ENCODE measurements at places on chromosomes 7 and 10. TPM values are rescaled to one million over a fixed set of nuclear protein-coding genes. Genes with fewer than 3 reads are reported as not detected.

GRCh38 chr7:140595468-140596092 lies 45.0 kb downstream of the DENND2A start:
- peak; percentile 71 for DNase-seq

GRCh38 chr7:114910787-114911186 lies 11.1 kb upstream of the MDFIC start:
- no peak for DNase-seq

DNA sequence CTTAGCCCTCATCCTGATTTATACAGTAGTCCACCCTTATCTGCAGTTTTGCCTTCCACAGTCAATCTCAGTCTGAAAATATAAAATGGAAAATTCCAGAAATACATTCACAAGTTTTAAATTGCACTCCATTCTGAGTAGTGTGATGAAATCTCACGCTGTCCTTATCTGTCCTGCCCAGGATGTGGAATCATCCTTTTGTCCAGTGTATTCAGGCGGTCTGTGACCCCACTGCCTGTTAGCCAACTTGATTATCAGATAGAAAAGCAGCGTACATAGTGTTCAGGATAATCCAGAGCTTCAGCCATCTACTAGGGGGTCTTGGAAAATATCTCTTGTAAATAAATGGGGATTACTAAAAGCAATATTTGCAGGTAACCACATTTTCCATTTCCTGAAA lies 146.3 kb downstream of the MALRD1 start:
- DNase-seq, result no peak

DNA sequence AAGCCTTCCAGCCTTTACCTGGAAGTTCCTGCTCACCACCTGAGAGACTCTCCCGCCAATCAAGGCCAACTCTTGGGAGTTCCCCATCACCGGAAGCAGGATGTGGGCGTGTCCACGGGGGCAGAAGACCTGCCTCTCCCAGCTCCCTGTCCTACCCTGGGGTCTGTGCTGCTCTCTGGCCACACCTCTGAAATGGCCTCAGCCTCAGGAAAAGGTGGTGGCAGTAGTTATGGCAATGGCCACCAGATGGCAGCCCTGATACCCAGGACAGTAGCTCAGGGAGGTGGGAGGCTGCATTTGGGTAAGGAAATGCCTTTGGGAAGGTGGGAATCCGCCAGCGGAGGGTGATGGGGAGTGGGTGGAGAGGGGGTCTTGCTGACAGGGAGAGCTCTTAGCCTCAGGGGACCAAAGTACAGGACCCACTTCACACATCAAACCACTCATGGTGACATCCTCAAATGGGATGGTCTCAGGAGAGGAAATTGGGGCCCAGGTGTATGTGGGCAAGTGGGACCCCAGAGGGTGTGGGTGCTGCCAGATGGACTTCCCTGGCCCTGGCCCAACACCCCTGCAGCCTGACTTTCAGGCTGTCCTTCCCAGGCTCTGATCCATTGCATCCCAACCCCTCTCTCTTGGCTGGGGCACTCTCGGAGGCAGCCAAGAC lies 33.9 kb downstream of the KAZALD1 start:
- peak; percentile 77 for DNase-seq

GRCh38 chr10:6838118-6838517 lies 258.0 kb upstream of the PRKCQ start:
- DNase-seq, result no peak

GRCh38 chr7:116561697-116562483 lies 37.1 kb downstream of the CAV1 start:
- DNase-seq, result peak; percentile 53

DNA sequence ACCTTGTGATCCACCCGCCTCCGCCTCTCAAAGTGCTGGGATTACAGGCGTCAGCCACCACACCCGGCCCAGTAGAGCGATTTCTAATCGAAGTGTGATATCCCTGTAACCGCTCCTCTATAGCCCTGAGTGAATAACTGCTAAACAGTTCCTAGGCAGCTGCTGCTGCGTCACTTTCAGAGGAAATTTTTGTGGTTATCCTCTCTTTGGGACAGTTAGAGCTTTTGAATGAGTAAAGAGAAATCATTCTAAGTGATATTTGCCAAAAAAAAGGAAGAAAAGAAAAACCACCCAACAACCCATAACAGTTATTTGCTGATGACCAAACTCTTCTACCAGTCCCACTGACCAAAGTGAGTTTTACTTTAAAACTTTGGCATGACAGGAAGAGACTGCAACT lies 59.9 kb downstream of the MKX start:
- DNase-seq, result no peak

DNA sequence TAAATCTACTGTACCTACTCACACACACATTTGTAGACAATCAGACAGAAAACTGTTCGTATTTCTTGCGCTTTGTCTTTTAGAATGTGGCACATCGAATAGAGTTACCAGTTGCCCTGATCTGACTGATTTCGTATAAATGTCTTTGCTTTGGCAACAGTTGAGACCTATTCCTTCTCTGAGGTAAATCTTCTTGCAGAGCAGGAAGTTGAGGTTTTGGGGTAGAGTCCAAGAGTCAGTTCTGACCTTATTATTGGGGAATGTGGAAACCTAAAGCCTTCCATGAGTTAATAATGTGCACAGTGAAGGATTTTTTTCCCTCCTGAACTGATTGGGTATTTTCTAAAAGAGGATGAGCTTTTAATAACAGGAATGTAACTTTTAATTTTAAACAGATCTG lies 135.3 kb downstream of the KIAA1217 start:
- no peak for DNase-seq

- no peak for DNase-seq
Measured at GRCh38 chr10:23834091-23834490, 374.8 kb upstream of the KIAA1217 start.

- DNase-seq, result no peak
Measured at GRCh38 chr10:63267414-63268148, 134.5 kb downstream of the NRBF2 start.

GRCh38 chr10:13105184-13105583 lies 5.2 kb downstream of the OPTN start:
- no peak for DNase-seq

DNA sequence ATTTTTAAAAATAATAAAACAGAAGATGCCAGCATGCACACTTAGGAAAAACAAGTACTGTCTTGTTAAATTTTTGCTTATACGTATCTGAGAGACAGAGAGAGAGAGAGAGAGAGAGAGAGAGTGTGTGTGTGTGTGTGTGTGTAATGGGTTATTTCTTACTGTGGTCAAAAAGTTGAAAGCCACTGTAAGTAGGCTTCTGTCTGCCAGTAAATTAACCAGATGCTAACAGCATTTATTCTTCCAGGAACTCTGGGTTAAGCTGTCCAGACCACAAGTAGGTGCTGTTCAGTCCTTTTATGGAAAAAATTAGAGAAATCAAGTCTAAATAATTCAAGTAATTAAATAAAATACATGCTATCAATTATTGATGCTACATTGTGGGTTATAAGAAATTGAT lies 39.7 kb downstream of the RNF32 start:
- no peak for DNase-seq

DNA sequence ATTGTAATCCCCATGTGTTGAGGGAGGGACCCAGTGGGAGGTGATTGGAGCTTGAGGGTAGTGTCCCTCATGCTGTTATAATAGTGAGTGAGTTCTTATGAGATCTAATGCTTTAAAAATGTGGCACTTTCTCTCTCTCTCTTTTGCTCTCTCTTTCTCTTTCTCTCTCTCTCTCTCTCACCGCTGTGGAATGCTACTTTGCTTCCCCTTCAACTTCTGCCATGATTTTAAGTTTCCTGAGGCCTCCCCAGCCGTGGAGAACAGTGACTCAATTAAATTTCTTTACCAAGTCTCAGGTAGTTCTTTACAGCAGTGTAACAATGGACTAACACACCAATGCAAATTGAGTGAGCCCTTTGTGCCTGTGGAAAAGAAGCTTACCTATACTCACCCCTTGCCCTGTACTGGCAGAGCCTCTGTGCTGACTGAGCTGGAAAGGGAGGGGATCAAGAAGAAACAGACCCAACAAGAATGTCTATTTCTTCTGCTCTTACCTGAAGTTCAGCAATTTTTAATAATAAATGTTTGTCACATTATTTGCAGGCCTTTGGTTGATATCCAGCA lies 642.5 kb upstream of the KCND2 start:
- DNase-seq, result no peak

DNA sequence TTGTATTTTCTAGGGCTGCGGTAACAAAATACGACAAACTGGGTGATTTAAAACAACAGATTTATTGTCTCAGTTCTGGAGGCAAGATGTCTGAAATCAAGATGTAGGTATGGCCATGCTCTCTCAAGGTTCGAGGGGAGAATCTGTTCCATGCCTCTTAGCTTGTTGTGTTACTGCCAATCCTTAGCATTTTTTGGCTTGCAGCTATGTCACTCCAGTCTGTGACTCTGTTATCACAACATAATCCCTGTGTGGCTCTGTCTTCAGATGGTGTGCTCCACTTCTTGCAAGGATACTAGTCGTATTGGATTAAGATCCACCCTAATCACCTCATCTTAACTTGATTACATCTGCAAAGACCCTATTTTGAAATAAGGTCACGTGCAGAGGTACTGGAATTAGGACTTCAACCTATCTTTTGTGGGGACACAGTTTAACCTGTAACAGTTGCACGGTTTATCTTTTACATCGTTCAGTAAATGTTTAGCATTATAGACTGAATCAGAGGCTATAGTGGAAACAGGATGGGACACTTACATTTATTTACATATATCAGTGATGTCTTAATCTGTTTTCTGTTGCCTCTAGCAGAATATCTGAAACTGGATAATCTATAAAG lies 3.1 kb downstream of the C1GALT1 start:
- DNase-seq, result no peak

GRCh38 chr10:103850572-103850895 lies 4.8 kb downstream of the SH3PXD2A start:
- no peak for DNase-seq

- no peak for DNase-seq
Measured at GRCh38 chr10:75919913-75920312, 488.5 kb downstream of the LRMDA start.

- no peak for DNase-seq
Measured at GRCh38 chr10:29142516-29143314, 146.2 kb upstream of the LYZL1 start.

DNA sequence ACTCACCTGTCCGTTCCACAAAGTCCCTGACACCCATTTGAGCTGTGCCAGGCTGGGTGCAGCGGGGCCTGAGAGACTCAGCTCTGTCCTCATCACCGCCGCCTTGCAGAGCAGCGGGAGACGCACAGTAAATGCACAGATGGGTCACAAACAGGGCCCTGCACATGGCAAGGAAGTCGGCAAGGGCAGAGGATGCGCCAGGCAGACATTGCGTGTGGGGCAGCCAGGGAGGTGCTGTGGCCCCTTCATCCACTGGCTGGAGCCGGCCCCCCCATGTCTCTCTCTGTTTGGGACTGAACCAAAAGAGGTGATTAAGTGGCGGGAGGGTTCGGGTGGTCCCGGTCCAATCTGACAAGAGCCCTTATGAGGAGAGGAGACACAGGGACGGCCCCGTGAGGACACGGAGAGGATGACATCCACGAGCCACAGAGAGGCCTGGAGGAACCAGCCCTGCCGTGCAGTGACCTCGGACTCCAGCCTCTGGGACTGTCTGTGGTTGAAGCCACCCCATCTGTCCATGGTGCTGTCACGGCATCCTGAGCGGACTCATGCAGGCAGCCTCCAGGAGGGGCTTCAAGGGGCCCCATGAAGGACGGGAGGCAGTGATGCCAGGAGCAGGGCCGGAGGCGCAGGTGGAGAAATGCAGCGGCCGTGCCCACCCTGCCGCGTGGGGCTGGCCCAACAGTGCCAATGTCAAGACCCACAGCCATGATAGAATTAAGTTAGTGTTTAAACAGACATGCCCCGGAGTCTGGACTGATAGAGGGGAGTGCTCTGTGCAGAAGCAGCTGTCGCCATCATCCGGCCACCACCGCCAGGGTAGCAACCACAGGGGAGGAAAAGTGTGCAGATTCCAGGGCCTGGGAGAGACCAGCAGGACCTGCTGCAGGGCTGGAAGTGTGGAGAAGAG lies 28.4 kb upstream of the FOXL3 start:
- peak; percentile 44 for DNase-seq

DNA sequence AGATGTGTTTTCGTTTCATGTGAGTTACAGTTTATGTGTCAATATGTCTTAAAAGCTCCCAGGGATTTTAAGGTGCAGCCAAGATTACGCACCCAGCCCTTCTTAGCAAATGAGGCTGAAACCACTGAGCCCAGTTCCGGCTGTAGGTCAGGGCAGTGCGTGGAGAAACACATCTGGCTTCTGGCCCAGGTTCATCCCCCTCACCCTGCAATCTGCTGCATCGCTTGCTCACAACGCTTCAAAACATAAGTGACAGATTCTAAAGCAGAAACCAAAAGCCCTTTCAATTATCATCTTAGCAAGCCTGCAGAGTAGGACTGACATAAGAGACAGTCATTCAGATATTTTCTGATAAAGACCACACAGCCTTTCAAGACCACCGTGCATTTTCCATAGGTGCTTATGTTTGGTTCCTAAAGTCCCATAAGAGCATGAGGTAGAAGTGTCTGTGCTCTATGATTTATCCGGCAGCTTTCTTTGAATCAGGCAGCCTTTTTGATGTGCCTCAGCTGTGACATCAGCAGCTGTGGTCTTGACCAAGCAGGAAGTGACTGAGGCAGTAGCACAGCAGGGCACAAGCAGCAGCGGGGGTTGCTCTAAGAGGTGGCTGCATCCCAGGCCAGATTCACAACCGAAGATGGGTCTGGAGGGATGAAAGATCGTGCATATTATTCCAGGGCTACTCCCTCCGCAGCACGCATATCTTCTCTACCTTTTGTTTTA lies 72.1 kb upstream of the LYZL2 start:
- DNase-seq, result no peak

- DNase-seq, result no peak
Measured at GRCh38 chr7:99398891-99399445, 9.4 kb downstream of the PDAP1 start.

The MRLN gene
- 219 TPM for total RNA-seq

The GALNT17 gene
- total RNA-seq, result 2.2 TPM

The RHOBTB1 gene
- 23.6 TPM for total RNA-seq

The ACSM6 gene
- not detected for total RNA-seq

The LCOR gene
- 16.7 TPM for total RNA-seq

The TMEM213 gene
- not detected for total RNA-seq
